Activated T-helper 1 cell treated with anti-CD3 and anti-CD28 coated beads, Interleukin-2, amount 50 U/mL, for 16 hours (primary cell): ENCODE measurements at places on chromosomes 11 and 22.

DNA sequence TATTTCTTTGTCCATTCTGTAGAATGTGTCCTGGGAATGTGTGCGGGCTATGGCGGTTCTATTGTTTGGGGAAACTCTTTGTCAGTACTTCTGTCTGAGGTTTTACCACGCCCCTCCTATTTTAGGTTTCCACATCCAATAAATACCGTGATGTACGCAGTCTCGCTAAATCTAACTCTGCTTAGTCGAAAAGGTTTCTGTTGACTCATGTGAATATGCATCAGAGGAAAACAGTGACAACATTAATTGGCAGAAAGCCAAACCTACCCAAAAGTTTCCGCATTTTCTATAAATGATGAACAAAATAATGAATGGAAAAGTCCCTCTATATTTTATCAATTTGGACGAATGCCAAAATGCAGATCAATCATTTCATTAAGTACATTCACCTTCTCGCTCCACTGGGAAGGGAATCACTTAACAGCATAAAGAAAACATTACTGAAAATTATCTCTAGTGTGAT lies 143.4 kb downstream of the MAML2 start:
- DNase-seq: peak; percentile 28

GRCh38 chr11:134581121-134581626 lies 169.1 kb upstream of the B3GAT1 start:
- no peak for DNase-seq

- DNase-seq: no peak
Measured at GRCh38 chr11:66007201-66007634, 4.6 kb upstream of the CST6 start.

- no peak for DNase-seq
Measured at GRCh38 chr11:65440831-65441499, 18.4 kb downstream of the NEAT1 start.

GRCh38 chr22:49752598-49753091 lies 75.0 kb downstream of the BRD1 start:
- DNase-seq: no peak

- DNase-seq: no peak
Measured at GRCh38 chr11:73422886-73423285, 46.7 kb downstream of the RELT start.

- DNase-seq: no peak
Measured at GRCh38 chr11:13931356-13931755, 31.2 kb upstream of the SPON1 start.

DNA sequence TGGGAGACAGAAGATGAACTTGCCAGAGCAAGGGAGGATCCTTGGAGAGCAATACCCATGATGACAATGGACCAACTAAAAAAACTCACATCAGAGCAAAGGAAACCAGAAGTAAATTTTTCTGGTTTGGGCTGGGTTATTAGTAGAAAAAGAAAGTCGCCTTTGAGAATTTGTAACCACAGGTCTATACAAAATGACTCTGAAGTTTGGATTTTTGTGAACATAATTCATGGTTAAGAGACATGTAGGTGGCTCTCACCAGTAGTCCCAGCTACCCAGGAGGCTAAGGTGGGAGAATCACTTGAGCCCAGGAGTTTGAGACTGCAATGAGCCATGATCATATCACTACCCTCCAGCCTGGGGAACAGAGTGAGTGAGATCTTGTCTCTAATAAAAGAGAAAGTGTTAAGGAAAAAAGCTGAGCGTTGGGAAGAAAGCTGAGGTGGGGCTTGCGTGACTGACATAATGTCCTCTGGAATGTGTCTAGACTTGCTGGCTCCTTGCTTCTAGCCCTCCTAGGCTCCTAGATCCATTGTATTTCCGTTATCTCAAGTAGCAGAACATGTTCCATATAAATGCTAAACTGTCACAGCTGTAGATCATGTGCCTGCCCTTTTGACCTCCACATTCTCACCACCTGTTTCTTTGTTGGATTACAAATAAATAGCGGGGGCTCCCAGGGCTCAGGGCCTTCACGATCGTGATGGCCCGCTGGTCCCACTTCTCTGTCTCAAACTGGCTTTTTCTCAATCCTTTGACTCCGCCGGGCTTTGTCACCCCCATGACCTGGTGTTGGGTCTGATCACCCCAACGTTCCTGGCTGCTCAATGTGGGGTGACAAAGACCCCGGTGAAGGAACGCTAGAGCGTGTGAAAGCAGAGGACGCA lies 56.2 kb upstream of the SC5D start:
- DNase-seq: no peak

- DNase-seq: no peak
Measured at GRCh38 chr22:35923026-35923425, 105.6 kb downstream of the RBFOX2 start.

DNA sequence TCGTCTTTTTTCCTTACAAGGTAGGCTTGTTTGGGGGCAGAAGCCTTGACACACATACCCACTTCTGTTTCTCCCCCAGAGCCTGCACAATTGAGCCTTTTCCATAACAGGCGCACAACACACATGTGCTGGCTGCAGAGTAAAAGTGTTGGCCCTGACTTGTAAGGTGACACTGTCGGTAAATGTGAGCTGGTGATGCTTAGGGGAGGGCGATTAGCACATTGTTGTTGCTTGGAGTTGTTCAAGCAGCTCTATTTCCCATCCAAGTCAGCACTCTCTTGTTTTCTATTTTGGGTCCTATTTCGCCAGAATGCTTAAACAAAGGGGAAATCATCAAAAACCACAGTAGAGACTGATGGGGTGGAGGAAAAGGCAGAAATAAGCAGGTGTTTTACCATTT lies 51.9 kb upstream of the PTPRJ start:
- no peak for DNase-seq

DNA sequence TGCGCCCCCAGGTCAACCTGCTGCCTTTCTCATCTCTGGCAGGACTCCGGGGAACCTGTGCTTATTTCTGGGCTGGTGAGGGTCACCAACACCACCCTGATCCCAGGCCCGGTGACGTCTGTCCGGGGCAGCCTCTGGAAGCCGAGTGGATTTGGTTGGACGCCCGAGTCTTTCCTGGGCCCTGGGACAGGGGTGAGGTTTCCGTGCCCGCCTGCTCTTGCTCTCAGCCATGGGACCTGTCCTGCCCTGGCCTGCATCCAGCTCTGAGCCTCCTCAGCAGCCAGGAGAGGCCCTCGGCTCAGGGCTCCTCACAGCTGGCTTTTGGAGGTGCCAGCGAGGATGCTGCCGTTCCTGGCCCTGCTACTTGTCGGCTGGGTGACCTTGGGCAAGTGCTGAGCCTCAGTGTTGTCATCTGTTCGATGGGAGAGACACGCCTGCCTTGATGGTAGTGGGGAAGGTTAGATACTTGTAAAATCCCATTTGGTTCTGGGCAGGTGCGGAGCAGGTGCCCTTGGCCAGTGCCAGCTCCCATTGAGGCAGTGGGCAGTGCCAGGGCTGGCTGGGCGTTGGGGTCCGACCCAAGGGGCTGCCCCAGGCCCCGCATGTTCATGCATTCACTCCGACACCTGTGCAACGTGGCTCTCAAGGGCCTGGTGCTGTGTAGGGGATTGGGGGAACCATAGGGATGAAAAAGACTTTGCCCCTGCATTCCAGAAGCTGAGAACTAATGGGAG lies 58.9 kb upstream of the THY1 start:
- no peak for DNase-seq
